Stimulated activated CD4-positive, alpha-beta T cell treated with anti-CD3 and anti-CD28 coated beads, Interleukin-15, amount 100 ng/mL, for 1 hour (primary cell): ENCODE measurements at places on chromosomes 6 and 20.

DNA sequence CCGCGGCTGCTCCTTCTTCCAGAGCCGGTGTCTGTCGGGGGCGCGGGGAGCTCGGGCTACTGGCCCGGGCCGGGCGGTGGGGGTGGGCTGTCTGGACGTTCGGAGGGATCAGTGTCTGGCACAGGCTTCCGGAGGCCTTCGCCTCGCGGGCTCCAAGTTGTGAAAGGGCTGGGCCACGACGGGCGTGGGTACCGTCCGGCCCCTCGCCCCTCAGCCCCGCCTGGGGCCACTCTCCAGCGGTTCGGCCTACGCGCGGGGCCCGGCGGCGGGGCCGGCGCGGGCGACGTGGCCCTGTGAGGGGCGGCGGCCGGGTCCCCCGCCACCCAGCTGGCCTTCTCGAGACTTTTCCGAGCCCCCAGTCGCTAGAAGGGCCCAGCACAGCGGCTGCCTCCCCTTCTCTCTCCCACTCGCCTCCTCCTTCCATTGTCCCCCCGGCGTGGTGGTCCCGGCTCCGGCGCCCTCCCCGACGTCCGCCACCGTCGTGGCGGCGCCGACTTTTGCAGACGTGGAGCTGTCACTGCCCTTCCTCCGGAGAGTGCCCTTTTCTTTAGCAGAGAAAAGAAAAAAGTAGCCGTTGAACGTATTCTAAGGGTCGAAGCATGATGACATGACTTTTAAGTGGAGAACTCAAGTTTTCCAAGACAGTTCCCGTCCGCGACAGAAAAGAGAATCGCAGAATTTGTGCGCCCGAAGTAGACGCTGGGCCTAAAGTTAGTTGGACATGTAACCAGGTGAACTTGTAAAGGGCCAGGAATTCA is 571 bp downstream of the ITCH start:
- DNase-seq = peak; percentile 4

GRCh38 chr20:23235173-23236027 is 115.2 kb upstream of the NXT1 start:
- no peak for DNase-seq

DNA sequence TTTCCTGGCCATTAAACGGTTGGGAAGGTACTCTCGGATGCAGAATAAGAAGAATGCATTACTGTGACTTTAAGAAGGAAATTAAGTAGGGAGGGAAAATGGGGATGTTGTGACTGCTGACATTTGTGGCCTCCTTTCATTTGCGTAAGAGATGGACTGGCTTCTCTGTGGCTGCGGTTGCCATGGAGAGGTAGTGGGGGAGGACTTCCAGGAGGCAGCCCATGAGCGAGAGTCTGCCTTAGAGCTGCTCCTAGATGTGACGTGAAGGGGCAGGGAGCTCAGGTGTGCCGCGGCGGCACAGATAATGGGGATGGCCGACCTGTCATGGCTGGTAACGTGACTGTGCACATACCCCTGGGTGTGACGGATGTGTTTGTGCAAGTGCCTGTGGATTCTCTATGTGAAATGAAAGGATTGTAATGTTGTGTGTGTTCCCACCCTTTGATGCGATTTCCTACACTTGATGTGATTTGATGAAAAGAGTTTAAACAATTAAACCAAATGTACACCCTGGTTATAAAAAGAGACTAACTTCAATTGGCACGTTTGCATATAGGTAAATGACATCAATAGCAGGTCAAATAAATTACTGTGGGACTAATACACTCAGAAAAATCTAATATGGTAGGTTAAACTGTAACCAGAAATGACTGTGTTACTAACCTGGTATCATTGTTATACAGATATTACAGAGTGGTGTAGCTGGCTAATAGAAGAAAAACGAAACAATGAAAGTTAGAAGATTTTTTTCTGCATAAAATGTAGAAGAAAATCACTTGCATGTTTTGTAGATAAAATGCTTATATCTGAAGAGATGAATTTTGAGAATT is 48.9 kb downstream of the HIVEP1 start:
- DNase-seq = no peak

DNA sequence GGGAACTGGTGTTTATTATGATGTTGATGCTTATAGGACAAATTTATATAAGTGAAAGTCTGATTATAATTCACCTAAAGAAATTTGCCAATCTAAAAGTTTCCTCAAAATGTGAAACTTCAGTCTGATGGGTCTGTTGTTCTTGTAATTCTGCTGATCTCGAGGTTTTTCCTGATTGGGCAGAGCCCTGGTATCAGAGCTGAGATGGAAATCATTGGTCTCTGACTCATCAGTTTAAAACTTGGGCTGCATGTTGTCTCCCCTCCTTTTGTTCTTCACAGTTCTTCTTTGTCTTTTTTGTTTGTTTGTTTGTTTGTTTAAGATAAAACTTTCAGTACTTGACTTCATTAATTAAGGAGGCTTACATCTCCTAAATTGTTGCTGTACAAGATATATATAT is 5.9 kb downstream of the SMAP1 start:
- no peak for DNase-seq

GRCh38 chr6:3719462-3720308 is 31.8 kb downstream of the PXDC1 start:
- no peak for DNase-seq

DNA sequence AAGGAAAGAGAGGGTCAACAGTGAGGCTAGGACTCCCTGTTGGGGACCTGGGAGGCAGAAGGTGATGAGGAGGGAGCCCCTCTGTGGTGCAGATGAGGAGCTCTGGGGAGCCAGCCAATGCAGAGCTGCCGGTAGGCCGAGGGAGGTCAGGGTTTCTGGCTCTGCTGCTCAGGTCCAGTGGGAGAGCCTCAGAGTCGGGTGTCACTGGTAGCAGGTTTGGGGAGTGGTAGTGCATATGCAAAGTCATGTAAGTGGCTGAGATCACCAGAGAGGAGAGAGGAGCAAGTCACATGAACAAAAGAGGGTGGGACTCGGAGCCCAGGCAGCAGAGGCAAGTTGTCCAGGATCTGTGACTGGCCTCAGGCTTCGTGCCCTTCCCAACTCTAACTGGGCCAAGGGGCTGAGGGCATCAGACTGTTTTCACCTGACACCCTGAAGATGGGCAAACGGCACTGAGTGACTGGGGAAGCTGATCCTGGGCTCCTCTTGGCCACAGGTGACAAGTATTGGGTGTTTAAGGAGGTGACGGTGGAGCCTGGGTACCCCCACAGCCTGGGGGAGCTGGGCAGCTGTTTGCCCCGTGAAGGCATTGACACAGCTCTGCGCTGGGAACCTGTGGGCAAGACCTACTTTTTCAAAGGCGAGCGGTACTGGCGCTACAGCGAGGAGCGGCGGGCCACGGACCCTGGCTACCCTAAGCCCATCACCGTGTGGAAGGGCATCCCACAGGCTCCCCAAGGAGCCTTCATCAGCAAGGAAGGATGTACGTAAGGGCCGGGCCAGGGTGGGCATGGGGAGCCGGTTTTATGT is 6.6 kb downstream of the MMP24OS start:
- DNase-seq = no peak

DNA sequence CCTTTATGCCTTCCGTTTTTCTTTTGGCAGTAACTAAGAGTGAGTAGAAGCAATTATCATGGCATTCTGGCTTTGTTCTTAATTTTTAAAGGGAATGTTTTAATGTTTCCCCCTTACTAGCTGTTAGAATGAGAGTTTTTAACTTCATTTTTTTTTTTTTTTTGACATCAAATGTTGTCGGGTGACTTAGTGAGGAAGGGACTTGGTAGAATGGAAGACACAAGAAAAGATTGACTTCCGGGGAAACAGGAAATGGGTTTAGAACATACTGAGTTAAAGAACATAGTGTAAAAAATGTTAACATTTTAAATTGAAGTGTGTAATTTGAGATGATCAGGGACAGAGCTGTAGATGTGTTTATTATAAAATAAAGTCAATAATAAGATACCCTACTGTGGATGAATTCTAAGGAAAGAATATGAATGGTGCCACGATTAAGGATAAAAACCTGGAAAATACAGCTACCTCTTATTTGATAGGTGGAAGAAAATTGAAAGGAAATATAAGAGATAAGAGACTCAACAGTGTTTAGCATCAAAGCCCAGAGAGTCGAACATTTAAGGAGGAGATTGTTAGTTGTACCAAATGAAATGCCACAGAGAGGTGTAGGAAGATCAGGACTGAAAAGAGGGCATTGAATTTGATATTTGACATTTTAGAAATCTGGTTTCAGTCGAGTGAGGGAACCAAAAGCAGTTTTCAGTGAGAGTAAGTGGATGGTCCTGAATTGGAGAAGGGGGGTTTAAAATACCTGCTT is 9.4 kb downstream of the HSF2 start:
- DNase-seq = no peak

- no peak for DNase-seq
Measured at GRCh38 chr20:10763112-10763511, 89.3 kb upstream of the JAG1 start.

- no peak for DNase-seq
Measured at GRCh38 chr6:135094403-135094821, 39.8 kb upstream of the HBS1L start.

- DNase-seq = no peak
Measured at GRCh38 chr6:118881440-118882313, 12.3 kb upstream of the ASF1A start.

GRCh38 chr6:9126878-9127560 is 691.7 kb upstream of the SLC35B3 start:
- DNase-seq = no peak

GRCh38 chr6:27867051-27867944 is 44.9 kb downstream of the OR2B2 start:
- DNase-seq = no peak
